NCI-H69 (cell line): ENCODE measurements at places on chromosomes 13 and 19.

GRCh38 chr19:19782783-19783182 is 38.8 kb downstream of the ZNF506 start:
- DNase-seq = no peak

- peak; percentile 63 for DNase-seq
These were observed 20.9 kb downstream of the COG6 start for GRCh38 chr13:39676315-39676876.

- no peak for DNase-seq
These were observed 39.5 kb upstream of the GRTP1 start for GRCh38 chr13:113403255-113404104.

DNA sequence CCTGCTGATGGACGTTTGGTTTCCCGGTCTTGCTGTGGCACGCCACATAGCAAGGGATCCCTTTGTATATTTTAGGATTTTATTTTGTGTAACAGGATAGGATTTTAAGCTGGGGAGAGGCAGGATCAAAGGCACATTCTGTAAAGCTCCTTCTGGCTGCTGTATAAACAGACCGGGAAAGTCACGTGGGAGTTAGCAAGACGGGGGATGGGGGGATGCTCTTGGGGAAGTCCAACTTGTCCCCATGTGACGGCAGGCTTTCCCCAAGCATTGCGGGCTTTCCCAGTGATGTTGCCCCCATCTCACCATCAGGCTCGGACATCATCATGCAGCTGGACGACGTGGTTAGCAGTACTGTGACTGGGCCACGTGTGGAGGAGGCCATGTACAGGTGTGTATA is 5.8 kb downstream of the QTRT1 start:
- DNase-seq = no peak

DNA sequence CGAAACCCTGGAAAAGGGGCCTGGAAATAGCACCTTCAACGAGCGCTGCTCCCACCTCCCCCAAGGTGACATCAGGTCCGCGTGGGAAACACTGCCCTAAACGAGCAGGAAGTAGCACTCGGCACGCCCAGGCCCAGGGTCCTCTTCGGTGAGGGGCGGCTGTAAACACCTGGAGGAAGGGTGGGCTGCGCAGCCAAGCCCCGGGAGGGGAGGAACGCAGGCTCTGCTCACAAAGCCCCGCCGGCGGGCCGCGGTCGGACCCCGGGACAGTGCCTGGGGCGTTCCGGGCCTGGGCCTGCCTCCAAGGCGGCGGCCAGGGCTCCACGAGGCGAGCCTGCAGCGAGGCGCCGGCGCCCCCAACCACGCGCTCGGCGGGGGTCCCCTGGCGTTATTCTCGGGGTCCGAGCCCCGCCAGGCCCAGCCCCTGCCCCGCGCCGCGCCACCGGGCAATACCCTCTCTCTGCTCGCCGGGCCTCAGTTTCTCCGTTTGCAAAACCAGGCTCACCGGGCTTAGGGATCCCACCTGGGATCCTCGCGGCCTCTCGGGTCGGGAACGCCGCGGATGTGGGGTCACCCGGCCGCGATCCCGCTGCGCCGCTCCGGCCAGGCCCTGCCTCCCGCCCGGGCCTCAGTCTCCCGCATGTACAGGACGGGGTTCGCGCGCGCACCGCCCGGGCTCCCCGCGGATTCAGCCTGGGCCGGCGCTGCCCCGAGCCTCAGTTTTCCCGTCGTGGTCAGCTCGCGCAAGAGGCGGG is 630 bp downstream of the RNF126 start:
- DNase-seq = peak; percentile 78

GRCh38 chr19:47853003-47853402 is 6.0 kb upstream of the TPRX2 start:
- no peak for DNase-seq

DNA sequence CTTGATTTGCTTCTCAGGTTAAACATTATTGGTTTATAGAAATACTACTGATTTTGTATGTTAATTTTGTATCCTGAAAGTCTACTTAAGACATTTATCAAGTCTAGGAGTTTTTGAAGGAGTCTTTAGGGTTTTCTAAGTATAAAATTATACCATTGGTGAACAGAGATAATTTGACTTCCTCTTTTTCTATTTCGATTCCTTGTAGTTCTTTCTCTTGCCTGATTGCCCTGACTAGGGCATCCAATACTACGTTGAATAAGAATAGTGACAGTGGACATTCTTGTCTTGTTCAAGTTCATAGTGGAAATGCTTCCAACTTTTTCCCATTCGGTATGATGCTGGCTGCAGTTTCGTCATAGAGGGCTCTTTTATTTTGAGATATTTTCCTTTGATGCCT is 807.5 kb upstream of the SLC10A2 start:
- DNase-seq = no peak

- no peak for DNase-seq
These were observed 20.3 kb downstream of the TNFSF13B start for GRCh38 chr13:108289819-108290218.

DNA sequence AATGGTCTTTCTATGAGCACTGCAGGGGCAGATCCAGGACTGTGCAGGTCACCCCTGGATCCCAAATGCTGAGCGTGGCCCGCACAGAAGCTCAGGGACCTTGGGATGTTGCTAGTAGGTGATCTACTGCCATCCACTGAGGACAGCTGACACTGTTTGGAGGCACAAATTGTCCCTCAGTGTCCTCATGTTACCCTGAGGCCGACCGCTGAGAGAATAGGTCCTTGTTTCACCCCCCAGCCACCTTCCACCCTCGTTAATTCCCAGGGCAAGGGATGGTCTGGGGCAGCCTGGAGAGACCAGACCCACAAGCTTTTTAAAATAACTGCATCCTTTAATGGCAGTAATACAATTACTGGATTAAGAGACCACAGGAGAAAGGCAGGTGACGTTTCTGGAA is 15.4 kb upstream of the TMEM160 start:
- no peak for DNase-seq

DNA sequence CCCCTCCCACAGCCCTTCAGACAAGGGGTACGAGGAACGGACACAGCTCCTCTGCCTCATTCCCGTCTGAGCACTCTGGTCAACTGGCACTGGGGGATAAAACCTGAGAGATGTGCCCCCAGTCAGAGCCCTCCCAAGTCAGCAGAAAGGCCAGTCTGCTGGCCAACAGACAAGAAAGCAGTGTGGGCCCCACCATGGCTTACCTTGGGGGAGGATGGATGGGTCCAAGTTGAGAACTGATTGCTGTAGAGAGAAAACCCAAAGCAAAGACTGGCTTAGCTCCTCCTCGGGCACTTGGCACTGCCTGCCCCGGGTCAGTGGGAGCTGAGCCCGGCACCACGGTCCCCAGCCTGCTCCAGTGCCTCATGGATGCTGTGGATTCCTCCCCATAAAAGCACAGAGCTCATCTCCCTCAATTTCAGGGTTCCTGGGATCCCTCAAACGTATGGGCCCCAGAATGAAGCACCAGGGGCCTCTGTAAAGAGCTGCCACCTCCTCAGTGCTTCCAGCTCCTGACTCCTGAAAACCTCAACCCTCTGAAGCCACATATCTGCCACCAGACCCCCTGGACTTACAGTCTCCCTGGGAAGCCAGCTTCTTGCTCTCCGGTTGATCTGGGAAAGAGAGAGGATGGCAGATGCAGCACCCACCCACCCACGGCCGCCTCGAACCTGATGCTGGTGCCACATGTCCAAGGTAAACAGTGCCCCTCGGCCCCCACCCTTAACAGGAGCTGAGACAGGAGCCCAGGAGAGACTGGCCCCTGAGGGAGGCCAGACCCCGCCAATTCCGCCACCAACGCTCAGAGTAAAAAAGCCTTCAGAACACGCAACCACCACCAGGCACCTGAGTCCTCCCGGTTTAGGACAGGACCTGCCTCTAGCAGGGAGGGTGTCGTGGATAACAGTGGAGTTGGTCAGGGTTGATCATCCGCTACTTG is 3.3 kb downstream of the KHSRP start:
- DNase-seq = no peak

GRCh38 chr19:47587295-47587694 is 14.3 kb upstream of the ZNF541 start:
- DNase-seq = no peak

DNA sequence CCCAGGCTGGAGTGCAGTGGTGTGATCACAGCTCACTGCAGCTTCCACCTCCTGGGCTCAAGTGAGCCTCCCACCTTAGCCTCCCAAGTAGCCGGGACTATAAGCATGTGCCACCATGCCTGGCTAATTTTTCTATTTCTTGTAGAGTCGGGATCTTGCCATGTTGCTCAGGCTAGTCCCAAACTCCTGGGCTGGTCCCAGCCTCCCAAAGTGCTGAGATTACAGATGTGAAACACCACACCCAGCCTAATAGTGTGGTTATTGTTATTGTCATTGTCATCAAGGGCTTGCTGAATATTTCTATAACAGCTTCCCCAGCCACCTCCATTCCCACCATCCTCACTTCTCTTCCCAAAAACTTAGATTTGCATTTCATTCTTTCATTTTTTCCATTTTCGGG is 2.8 kb downstream of the OR2Z1 start:
- no peak for DNase-seq

DNA sequence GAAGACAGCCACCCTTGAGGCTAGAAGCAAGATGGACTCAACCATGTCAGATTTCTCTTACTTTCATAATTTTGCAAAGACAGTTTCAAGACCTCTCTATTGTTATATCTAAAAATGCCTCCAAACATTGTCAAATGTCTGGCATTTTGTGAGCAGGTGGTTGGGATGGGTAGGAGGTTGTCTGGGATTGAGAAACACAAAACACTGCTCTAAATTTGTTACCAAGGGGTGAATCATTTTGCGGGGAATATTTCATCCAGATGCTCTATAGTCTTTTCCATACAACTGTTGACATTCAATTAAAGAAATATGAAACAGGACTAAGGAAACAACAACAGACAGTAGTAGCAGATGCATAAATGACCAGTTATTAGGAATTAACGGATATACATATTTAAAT is 208.2 kb downstream of the ITGBL1 start:
- no peak for DNase-seq

GRCh38 chr19:47272448-47273312 is 2.0 kb upstream of the INAFM1 start:
- no peak for DNase-seq

DNA sequence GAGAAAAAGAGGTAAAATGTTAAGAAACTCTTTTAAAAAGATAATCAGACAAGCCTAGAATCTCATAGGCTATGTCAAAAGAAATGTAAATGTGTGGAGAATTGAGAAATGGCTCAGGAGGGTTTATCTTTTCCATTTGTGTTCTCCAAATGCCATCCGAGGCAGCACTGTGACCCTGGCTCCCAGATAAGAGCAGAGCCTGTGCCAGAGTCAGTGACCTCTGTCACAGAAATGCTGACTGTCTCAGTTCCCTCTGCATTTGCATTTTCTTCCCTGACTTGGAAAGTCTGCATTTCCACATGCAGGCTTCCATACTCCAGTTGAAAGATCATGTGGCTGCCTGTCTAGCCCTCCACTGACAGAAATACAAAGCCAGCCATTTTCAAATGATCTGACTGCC is 42.0 kb downstream of the SERTM1 start:
- no peak for DNase-seq

DNA sequence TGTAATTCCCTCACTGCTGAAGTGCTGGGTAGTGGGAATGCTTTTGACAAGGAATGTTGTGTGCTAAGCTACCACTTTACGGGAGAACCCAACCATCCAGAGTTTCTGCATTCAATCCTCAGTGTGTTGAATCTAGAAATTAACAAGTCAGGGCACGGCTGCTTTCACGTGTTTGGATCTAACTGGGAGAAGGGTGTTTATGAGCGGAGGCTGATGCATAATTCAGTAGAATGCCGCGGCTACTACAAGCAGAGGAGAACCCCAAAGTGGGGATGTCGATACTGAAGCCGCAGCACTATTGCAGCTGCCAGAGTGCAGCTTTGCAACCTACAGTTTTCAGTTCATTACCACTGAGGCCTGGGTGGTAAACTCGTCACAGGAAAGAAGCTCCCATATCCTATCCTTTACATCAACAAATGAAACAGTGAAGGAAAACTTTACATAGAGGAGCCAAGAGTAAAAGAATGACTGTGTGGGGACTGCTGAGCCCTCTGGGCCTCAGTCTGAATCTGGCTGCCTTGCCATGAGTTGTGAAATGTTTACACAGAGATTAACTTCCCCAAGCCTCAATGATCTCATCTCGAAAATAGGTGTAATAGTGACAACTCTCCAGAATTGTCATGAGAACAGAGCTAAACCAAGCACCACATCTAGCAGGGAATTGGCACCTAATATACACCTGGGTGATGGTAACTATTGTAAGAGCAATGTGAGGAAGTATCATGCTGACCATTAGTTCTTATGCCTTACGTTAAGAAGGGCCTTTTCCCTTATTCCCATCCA is 531.7 kb downstream of the MYO16 start:
- no peak for DNase-seq

GRCh38 chr19:41701401-41702075 is 6.9 kb upstream of the CEACAM5 start:
- DNase-seq = peak; percentile 79

GRCh38 chr13:48783181-48783630 is 129.5 kb downstream of the CYSLTR2 start:
- peak; percentile 44 for DNase-seq

GRCh38 chr13:107332188-107332587 is 764.3 kb upstream of the ARGLU1 start:
- DNase-seq = peak; percentile 21

GRCh38 chr19:10712754-10713153 is 5.1 kb upstream of the DNM2 start:
- no peak for DNase-seq

DNA sequence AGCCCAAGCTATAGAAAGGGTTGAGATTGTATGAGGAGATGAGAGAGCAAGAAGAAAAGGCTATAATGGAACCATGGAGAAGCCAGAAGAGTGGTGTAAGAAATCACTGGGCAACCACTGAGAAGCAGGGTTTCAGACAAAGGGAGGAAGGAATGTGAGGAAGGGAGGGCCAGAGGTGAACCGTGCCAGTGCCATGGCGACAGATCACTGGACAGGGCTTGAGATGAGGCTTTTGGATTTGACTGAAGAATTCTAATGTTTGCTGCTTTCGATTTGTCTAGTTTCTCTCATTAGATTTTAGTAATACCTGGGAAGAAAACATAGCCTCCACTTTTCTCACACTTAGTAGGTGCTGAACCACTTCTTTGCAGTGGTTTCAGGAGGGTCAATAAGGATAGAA is 6.3 kb upstream of the GPR183 start:
- DNase-seq = peak; percentile 52

DNA sequence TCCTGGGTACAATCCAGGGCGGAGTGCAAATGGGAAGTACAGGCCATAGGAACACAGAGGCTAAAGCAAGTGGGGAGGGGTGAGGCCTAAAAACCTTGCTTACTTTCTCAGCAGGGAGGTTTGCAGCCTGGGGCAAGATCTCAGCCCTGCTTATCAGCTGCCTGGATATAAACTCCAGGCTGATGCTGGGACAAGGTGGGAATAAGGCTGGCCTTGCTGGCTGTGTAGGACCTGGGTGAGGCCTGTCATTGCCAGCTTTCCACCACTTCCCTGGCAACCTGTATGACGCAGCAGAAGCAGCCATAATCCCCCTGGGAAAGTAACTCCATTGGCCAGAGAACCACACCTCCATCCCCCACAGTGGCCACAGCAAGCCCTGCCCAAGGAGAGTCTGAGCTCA is 279.1 kb upstream of the ATXN8OS start:
- peak; percentile 78 for DNase-seq
